ENCODE measurements at places on chromosomes 5 and 9.

- no peak for DNase-seq
Measured at GRCh38 chr5:31598640-31599611, 40.0 kb upstream of the PDZD2 start.

- DNase-seq = peak; percentile 14
Measured at GRCh38 chr9:757246-757881, 84.1 kb upstream of the DMRT1 start.

DNA sequence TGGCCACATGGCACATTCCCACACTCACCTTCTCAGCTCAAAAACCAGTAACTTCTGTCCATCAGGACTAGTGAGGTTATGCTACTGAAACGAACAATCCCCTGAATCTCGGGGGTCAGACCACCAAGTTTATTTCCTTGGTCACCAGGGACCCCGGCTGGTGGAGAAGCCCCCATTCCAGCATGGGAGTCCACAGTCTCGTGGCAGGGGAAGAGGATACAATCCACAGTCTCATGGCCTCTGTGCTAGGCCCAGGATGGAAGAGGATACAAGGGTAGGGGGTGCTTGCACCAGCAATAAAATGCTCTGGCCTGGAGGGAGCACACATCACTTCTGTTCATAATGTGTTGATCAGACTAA lies 7.4 kb upstream of the CARD19 start:
- no peak for DNase-seq

DNA sequence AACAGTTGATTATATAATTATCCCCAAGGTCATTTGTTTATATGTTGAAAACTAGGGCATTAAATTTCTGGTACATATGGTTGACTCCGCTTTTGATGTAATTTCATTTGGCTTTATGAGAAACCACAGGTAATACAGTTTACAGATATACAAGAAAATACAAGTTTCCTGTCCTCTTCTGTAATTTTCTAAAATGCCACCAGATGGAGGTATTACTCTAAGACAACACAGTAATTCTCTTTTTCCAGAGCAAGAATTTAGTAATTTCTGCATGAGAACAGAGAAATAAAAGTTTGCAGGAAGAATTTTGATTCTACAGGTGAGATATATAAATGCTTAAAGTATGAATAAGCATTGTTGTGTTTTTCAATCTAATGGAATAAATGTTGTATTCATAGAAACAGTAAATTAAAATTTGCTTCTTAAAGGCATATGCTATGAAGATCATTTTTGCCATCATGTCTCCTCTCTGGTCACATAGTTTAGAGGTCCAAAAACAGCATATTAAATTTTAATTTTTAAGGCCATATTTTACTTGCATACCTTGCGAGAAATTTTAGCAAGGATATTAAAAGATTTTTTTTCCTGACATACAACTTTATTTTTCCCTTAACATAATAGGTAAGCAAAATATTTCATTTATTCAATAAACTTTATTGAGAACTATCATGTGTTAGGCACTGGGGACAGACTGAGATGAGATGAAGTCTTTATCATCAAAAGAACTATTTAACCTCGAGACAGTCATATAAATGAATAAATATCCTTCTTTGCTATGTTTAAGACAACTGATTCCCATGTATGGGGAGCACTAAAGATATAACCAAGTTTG lies 22.7 kb downstream of the CHD1 start:
- DNase-seq = peak; percentile 7

GRCh38 chr9:73923796-73924195 lies 573.3 kb upstream of the RORB start:
- no peak for DNase-seq

GRCh38 chr9:33287087-33287490 lies 3.2 kb upstream of the NFX1 start:
- peak; percentile 83 for DNase-seq

DNA sequence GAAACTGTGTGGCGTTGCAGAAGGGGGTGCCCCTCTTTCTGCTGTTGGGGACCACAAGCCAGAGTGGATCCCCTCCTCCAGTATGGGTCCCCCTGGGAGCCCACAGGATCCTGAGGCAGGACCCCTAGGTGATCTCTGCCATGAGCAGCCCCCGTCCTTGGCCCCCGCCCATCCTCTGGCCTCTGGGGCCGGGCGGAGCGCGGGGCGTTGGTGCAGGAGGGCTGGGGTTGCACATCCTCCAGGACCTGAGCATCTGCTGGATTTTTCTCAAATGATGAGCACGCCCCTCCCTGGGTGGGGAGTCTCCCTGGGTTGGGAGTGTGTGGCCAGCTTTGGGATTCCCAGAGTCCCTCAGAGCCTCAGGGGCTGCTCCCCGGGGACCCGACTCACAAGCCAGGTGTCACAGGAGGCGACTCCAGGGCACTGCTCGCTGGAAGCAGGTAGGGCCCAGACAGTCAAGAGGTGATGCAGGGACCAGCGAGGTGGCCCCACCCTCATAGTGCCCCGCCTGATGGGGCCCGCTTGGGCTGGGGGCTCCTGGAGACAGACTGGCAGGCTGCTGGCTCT lies 26.7 kb upstream of the UBAC1 start:
- DNase-seq = no peak

GRCh38 chr5:131150408-131150807 lies 14.6 kb downstream of the HINT1 start:
- DNase-seq = no peak

DNA sequence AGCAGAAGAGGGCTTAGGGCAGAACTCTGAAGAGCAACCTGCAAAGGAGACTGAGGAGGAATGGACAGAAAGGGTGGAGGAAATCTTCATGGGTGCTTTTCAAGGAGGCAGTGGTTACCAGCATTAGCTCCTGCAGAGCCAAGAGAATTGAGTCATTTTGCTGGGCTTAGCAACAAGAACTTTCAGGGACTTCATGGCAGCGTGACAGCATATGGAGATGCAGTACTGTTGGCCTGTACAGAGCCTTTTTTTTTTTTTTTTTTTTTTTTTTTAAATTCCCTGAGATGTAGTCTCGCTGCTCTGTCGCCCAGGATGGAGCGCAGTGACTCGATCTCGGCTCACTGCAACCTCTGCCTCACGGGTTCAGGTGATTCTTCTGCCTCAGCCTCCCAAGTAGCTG lies 296.0 kb upstream of the DMRT1 start:
- no peak for DNase-seq

- DNase-seq = peak; percentile 28
Measured at GRCh38 chr9:130835441-130836298, 616 bp downstream of the ABL1 start.

- DNase-seq = no peak
Measured at GRCh38 chr5:132690156-132690555, 16.4 kb downstream of the IL4 start.

- no peak for DNase-seq
Measured at GRCh38 chr9:68603371-68603770, 62.7 kb upstream of the TMEM252 start.

DNA sequence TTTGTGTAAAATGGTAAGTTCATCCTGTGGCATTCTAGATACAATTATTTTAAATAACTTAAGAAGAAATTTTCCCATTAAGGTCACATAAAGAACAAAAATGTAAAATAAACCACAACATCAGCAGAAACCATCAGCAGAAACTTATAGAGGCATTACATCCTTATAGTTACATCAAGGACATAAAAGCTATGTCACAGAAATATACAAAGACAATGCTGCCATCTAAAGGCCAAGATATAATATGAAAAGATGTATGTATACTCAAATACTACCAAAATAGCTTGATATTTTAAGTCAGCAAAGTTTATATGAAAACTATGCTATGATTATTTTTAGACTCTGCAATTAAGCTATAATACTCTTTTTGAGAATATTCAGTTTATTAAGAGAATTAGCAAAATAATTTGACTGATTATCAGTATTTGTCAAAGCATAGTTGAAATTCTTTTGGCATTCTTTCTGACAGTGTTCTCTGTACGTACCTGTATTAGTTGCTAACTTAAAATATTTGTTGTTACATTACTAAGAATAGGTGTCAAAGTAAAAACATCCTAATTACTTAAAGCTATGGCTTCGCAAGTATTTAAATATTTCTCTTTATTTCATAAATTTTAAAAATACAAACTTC lies 36.2 kb downstream of the FBXL17 start:
- peak; percentile 19 for DNase-seq

GRCh38 chr5:80959768-80960442 lies at the start of gene RASGRF2:
RASGRF2 (plus strand) TSS chr5:80960363; CDS start chr5:80960739, 376 bp downstream.
- DNase-seq = no peak

DNA sequence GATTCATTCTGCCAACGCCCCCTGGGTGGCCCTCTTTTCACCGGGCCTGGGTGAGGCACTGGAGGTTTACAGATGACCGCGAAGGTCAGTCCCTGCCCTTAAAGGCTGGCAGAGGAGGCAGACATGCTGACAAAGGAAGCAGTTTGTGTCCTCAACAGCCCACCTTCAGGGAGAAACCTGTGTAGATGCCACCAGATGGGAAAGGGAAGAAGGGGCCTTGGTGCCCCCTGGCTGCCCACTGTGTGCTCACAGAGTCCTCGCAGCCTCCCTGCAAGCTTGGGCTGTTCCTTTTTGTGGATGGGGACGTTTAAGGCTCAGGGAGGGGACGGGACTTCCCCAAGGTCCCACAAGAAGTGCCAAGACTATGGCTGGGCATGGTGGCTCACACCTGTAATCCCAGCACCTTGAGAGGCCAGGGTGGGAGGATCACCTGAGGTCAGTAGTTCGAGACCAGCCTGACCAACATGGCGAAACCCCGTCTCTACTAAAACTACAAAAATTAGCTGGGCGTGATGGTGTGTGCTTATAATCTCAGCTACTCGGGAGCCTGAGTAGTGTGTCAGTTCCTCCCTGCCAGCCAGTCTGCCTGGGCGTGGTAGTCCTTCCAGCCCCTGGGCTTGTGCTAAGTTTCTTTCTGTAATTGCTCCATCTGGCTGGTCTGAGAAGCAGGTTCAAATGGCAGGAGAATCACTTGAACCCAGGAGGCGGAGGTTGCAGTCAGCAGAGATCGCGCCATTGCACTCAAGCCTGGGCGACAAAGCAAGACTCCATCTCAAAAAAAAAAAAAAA lies 36.2 kb downstream of the NEK6 start:
- DNase-seq = no peak

- DNase-seq = no peak
Measured at GRCh38 chr9:105515811-105516413, 42.0 kb upstream of the FKTN start.

GRCh38 chr9:126962336-126962735 lies 47.8 kb downstream of the RALGPS1 start:
- DNase-seq = no peak

DNA sequence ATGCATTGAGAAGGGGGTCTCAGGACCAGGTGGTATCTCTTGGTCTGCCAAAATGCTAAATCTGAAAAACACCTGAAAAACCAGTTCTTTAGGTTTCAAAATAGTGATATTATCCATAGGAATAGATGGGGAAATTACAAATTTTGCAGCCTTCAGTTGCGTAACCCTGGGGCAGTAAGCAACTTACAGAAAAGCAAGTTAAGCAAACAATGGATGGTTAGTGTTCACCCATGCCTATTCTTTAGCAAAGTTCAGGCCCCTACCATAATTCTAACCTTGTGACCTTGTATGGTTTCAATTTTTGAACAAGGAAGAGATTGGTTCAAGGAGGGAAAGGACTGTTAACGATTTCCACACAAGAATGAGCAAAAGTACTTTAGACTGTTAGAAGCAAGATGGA lies 24.5 kb downstream of the GLRX start:
- no peak for DNase-seq

GRCh38 chr5:58002323-58002722 lies 457.6 kb downstream of the PLK2 start:
- no peak for DNase-seq

DNA sequence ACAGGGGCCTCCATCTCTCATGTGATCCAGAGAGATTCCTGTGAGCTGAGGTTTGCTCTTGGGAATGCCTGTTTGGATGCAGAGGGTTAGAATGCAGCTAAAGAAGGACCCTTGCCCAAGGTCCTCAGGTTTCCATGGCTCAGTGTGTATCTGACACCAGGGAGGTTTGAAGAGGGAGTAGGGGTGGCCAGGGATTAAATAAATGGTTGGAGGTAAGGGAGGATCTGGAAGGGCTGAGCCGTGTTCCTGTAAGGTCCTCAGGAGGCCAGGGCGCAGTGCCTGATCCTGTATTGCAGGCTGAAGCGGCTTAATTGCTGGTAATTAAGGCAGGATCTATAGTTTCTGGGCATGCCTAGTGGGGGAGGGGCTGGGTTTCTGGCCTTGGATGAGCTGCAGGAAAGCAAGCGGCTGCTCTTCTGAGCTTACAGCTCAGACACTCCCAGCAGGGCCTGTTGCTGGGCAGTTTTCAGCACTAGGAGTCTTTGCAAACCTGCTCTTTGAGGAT lies 41.5 kb upstream of the MAP1B start:
- peak; percentile 11 for DNase-seq

DNA sequence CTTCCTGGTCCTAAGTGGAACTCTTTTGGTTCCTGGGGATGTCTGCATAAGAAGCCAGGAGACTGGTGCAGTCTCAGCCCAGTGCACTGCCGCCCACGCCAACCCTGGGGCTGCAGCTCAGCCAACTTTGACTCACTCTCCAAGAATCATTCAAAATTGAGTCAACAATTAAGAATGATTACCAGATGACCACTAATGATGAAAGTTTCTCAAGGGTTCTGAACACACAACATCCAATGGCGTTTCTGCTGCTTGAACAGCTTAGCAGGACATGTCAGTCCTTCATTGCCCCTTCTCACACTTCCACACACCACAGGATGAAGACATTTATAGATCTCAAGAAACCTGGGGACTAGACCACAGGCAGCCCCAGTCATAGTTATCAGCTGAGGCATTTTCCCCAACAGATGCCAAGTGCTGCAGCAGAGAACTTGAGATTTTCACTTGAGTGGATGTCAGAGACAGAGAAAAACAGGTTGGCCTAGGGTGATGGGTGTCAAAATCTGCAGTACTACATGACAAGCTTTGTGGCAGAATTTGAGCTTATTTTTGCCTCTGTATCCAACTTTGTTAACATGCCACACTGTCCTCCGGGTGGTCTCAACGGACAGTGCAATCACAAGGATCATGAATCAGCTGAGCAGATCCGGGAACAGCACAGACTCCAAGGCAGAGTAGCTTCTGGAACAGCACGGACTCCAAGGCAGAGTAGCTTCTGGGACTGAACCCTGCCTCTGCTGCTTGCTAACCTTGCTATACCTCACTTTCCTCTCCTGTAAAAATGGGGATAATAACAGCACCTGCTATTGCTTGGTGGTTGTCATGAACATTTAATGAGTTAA lies 356.1 kb downstream of the SPOCK1 start:
- no peak for DNase-seq

DNA sequence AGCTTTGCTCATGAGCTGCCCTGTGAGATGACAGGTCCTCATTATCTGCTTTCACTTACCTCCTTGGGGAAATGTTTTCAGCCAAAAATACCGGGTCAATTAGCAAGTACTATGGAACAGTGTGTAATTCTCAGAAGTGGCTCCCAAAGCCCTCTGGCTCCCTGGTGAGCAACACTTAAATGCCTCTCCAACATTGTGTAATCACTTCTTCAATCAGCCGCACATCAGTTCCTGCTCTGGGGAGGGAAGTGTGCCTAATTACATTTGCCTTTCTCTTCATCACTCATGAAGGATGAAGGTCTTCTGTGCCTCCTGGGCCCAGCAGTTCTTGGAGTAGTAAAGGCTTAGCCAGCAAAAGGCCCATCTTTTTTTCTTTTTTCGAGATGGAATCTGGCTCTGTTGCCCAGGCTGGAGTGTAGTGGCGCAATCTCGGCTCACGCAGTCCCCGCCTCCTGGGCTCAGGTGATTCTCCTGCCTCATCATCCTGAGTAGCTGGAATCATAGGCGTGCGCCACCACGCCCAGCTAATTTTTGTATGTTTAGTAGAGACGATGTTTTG lies 23.1 kb downstream of the NIM1K start:
- peak; percentile 53 for DNase-seq
